CD8-positive, alpha-beta memory T cell (primary cell): ENCODE measurements at places on chromosomes 6 and 20.

DNA sequence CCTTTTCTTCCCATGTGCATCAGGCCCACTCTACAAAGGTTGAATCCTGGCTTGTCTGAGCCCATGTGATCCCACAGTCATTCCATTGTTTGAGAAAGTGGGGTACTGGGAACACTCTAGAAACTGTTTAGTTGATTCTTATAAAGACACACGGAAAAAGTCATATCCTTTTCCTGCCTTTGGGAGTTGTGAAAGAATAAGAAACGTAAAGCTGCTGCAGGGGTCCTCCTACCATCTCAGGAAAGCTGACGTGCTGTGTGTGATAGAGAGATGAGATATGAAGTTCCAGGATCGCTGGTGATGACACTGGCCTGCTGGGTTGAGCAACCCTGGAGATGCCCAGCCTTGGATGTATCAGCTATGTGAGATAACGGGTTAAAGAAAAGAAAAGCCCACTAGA, 21.3 kb upstream of the HLA-DRB5 start:
- no peaks in the 10 kb centered on the region for H3K36me3 ChIP-seq
- no peak overlapping the region for H3K27ac ChIP-seq
- no peak overlapping the region for H3K4me3 ChIP-seq
- H3K4me1 ChIP-seq, result no peaks in the 10 kb centered on the region

DNA sequence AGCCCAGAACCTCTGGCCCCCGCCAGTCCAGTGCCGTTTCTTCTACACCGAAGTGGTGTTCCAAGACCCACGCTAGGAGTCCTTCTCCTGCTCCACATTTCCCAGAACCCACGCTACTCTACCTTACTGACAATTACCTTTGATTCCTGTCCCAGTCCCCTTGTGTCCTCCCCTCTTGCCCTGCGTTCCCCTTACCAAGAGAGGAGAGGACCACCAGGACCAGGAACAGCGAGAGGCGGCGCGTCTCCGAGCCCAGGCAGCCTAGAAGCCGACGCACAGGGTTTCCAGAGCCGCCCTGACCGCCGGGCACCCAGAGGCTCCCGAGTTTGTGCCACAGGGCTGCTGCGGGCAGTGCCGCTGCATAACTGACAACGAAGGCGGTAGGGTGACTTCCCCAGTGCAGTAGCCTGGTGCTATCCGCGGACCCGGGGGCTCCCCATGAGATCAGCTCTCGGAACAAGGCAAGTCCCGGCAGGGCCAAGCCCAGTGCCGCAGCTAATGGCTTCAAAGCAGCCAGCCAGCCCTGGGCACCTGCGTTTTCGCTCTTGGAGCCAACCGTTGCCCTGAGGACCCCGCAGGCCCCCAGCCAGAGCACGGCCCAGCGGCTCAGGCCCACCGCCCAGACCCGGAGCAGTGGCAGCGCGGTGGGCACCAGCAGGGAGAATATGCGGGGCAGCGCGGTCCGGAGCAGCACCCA, 512 bp downstream of the TAP1 start:
- H3K4me1 ChIP-seq, result peaks cover 71% of the 10 kb centered on the region
- peak; percentile 47 for DNase-seq
- peak overlapping the region; percentile 97 for H3K27ac ChIP-seq
- no peaks in the 10 kb centered on the region for H3K27me3 ChIP-seq
- peaks cover 60% of the 10 kb centered on the region for H3K36me3 ChIP-seq

DNA sequence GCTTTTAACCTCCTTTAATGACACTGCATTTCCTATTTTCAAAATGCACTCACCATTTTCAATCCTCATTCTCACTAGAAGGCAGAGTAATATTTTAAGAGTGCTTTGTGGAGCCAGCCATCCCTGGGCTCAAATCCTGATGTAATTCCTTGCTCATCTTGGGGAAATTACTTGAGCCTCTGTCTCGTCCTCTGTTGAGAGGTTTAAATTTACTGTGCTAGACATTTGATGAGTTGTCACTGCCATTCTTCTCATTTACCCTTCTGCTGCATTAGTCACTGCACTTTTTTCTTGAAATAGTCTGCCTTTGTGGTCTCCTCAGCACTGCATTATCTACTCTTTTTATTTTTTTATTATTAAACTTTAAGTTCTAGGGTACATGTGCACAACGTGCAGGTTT, 150.0 kb upstream of the HDDC2 start:
- no peak overlapping the region for H3K4me3 ChIP-seq
- no peaks in the 10 kb centered on the region for H3K4me1 ChIP-seq
- DNase-seq, result no peak

DNA sequence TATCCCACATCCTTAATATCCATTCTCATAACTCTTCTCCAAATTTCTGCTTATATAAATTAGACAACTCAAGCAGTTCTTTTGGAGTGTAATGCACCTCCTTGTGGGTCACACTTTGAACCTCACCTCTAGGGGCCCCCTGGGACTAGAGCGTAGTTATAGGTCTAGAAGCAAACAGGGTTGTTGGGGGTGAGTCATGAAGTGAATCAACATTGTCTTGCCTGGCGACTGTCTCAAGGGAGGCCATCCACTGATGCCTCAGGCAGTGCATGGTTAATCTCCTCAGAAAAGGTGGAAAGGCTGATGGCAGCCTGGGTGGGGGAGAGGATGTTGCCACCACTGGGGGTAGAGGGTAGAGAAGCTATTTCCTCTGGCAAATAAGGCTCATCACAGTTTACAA, 129.1 kb downstream of the TNFRSF21 start:
- no peak overlapping the region for H3K27ac ChIP-seq
- no peak overlapping the region for H3K4me3 ChIP-seq
- no peaks in the 10 kb centered on the region for H3K4me1 ChIP-seq
- H3K27me3 ChIP-seq, result no peaks in the 10 kb centered on the region
- H3K36me3 ChIP-seq, result no peaks in the 10 kb centered on the region

GRCh38 chr20:63085151-63085861, 78.5 kb upstream of the BHLHE23 start:
- H3K36me3 ChIP-seq, result no peaks in the 10 kb centered on the region
- H3K27ac ChIP-seq, result no peak overlapping the region
- H3K4me1 ChIP-seq, result no peaks in the 10 kb centered on the region
- H3K4me3 ChIP-seq, result no peak overlapping the region

DNA sequence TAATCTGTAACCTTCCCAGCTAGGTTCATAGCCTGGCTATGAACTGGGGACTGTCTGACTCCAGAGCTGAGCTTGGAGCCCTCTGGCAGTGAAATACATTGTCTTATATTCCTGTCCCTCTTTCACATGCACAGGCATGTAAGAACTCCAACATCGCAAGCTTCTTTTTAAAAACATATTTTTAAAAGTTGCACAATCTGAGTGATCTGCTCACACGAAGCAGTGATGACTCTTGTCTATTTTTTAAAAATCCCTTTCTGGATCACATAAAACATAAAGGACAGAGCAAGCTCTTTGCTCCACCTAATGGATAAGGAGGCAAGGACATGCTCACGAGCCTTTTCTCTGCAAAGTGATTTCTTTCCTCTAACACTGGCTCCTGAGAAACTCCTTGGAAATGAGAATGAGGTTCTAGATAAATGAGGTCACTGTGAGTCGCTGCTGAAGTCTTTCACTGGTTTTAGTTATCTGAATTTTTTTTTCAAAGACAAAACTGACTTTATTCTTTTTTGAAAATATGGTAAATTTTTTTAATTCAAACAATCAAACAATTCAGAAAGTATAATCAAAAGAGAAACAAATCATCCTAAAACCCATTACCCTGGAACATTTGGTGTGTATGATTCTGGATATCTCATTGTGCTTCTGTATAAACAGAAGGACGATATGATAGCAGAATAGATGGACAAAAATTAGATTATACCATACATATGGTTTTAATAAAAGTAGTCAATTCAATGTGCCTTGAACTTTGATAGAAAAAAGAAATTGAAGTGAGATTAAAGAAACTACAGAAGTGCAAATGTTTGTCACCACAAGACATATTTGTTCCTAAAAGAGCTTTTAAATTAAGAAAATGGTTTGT, 30.8 kb downstream of the IL20RA start:
- no peak for DNase-seq
- no peaks in the 10 kb centered on the region for H3K36me3 ChIP-seq
- no peak overlapping the region for H3K4me3 ChIP-seq
- H3K27me3 ChIP-seq, result peaks cover 5% of the 10 kb centered on the region
- no peak overlapping the region for H3K27ac ChIP-seq

DNA sequence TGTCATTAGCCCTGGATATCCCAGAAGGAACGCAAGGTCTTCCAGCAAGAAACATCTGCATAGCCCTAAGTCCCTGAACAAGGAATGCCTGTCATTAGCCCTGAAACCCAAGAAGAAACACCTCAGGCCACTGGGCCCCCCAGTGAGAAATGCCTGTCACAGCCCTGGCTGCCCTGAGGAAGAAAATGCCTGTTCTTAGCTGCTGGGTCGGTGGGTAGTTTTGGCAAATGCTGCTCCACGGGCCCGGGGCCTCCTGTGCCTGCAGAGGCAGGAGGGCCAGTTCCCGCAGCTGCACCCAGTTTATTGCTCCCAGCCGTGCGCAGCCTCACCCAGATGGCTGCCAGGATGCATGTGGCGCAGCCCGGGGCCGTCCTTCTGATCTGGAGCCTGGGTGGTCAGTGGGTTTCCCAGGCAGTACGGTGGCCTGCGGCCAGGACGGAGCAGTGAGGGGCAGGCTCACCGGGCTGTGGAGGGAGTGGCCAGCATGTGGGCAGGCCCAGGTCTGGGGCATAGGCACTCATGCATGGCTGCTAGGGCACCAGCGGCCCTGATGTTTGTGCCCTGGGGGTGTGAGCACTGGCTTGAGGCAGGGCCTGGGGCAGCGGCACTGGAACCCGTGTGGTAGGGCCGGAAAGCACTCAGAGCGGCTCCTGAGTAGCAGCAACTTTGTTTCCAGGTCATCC, 219.0 kb downstream of the ERMARD start:
- H3K4me3 ChIP-seq, result no peak overlapping the region
- H3K4me1 ChIP-seq, result no peaks in the 10 kb centered on the region
- H3K27ac ChIP-seq, result no peak overlapping the region
- DNase-seq, result no peak
- no peaks in the 10 kb centered on the region for H3K36me3 ChIP-seq
- no peaks in the 10 kb centered on the region for H3K27me3 ChIP-seq

GRCh38 chr20:33005132-33005566, 916 bp upstream of the SUN5 start:
- H3K4me1 ChIP-seq, result peaks cover 11% of the 10 kb centered on the region
- H3K4me3 ChIP-seq, result no peak overlapping the region
- no peaks in the 10 kb centered on the region for H3K36me3 ChIP-seq
- no peaks in the 10 kb centered on the region for H3K27me3 ChIP-seq

DNA sequence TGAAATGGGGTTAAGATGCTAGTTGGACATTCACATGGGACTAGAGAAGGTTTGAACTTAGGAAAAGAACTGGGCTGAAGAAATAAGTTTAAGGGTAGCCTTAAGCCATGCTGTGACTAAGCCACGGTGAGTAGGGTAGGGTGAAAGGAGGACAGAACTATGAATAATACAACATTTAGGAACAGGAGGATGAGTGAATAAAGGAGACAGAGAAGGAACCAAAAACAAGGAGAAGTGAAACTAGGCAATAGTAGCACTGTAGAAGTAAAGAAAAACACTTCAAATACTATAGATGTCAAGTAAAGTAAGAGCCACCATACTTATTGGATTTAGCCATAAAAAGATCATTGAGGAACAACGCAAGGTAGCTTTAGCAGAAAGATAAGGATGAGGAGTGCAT, 111.2 kb downstream of the KCNQ5 start:
- H3K27me3 ChIP-seq, result no peaks in the 10 kb centered on the region
- H3K4me1 ChIP-seq, result no peaks in the 10 kb centered on the region
- no peaks in the 10 kb centered on the region for H3K36me3 ChIP-seq
- no peak overlapping the region for H3K4me3 ChIP-seq

GRCh38 chr20:61186771-61187472, 65.1 kb upstream of the CDH4 start:
- H3K4me1 ChIP-seq, result no peaks in the 10 kb centered on the region
- H3K36me3 ChIP-seq, result no peaks in the 10 kb centered on the region
- no peak overlapping the region for H3K4me3 ChIP-seq

DNA sequence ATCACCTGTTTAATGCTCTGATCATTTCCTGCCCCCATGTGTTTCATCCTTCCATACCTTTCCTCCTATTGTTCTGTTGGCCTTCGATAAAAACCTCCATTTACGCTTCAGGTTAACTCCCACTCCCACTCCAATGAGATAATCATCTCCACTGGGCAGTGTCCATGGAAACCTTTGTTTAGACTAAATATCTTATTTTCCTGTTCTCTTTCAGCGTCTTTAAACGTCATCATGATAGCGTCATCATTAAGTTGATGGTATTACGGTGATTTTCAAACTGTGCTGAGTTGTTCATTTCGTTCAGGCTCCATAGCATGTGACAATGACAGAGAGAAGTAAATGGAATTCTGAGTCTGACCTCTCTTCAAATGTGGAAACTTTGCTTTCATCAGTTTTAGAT, 970.5 kb upstream of the SLC35B3 start:
- H3K4me1 ChIP-seq, result no peaks in the 10 kb centered on the region
- no peak overlapping the region for H3K27ac ChIP-seq

DNA sequence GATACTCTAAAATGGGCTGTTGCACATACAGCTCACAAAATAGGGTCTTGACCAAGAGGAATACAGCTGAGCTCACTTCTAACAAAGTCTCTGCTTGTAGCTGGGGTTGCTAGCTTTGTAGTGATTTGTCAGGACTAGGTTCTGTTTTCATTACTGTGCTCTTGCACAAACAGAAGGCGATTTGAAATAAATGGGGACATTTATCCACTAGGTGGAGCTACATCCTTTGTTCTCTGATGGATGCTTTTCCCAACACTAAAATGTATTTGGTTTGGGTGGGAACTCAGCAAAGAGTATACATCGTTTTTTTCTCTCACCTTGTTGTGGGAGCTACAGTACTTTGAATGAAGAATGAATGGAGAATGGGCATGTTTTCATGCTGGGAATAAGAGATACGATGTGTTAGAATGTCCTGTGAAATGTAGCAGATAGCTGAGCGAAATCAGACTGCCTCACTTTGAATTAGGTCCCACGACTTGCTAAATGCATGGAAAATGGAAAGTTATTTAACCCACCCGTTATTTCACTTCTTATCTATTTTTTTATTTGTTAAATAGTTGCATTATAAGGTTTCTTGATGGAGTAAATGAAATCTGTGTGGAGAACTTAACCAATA, 494.7 kb upstream of the MAP3K7 start:
- H3K4me1 ChIP-seq, result no peaks in the 10 kb centered on the region
- no peak for DNase-seq
- no peaks in the 10 kb centered on the region for H3K27me3 ChIP-seq
- H3K4me3 ChIP-seq, result no peak overlapping the region
- no peak overlapping the region for H3K27ac ChIP-seq
- no peaks in the 10 kb centered on the region for H3K36me3 ChIP-seq
